RWPE1 (cell line): ENCODE measurements at places on chromosomes 2 and 18.

DNA sequence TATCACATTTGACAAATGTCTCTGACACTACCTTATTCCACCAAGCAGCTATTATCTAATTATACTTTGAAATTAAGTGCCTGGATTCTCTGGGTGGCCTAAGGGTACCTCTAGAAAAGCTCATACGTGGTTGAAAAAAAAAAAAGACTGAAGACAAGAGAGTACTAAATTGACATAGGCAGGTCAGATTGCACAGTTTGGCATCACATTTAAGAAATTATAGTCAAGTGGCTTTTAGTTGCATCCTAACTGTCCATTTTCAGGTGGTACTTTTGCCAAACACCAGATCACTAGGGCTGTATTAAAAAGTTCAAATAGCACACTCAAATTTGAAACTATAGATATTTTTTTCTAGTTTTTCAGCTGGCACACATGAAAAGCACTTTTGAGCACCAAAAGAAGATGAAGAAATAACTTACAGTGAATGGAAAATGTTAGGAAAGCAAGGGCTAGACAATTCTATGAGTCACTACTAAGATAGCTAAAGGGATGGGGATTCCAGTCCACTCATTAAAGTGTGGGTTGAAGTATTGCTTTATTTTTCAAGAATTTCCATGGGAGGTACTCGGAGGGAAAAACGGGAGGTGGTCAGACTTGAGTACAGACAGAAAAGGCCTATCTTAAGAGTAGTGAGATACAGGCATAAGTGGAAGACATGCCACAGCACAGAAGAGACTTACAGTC, 106.5 kb upstream of the COL5A2 start:
- peak; percentile 46 for DNase-seq

GRCh38 chr2:3630631-3631030, 27.4 kb upstream of the ALLC start:
- no peak for DNase-seq

DNA sequence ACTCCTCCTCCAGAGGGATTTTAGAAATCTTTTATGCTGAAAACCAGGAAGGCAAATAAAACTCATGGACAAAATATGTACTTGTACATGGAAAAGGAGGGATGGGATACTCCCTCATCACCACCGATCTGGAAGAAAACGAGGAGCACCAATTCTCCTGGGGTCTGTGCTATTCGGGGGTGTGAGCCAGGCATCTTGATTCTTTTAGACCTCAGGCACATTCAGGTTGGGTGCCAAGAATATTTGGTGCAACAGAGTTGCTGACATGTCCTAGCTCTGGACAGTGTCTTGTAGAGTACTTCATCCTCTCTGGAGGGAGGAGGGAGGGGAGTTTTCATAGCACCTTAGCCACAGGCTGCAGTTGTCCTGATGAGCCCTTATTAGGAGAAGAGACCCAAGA, 163.0 kb downstream of the PRKCE start:
- DNase-seq, result no peak

- DNase-seq, result peak; percentile 79
These were observed 823 bp upstream of the RNU2-63P start for GRCh38 chr2:88016960-88017779.

DNA sequence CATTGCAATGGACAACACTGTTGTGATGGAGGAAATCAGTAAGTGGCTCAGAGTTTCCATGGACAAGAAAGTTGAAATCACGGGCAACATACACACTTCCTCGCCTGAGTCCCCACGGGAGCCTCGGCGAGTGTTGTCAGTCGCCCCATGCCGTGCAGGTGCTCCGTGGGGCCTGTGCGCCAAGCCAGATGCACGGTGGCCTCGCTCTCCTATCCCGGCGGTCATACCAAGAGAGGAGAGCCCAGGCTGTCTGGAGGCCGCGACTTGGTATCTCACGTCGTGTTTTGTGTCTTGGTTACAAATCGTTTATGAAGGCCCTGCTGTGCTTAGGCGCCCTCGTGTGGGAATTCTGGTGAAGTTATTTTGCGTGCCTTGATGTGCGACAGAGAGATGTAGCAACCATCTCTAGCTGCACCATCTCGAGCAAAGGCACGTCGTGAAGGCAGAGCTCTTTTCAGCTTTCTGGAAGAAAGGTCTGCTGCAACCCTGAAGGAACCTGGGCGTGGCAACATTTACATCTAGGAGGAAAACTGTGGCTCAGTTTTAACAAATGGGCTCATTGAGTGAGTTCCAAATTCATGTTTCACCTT, 21.8 kb downstream of the ATG4B start:
- DNase-seq, result peak; percentile 44

GRCh38 chr2:31075941-31076590, 62.2 kb downstream of the GALNT14 start:
- DNase-seq, result peak; percentile 6

- DNase-seq, result no peak
These were observed 34.6 kb upstream of the WDR75 start for GRCh38 chr2:189406586-189407233.

DNA sequence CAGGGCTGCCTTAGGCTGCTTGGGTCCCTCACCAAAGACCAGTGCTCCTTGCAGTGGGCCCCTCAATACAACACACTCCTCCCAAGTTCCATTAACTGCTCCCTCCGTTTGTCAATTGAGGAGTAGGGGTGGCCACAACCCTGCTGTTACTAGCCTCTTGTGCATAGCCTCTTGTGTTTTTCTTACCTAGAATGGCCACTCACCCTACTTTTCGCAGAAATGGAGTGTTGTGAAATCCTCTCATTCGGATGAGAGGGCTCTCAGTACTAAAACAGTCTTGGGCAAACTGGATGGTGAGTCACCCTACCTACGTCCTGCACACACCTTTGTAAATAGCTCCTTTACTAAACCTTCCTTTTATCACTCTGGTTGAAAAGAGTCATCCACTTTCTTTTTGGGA, 253.9 kb downstream of the OSR1 start:
- DNase-seq, result peak; percentile 88
